ENCODE measurements at places on chromosomes 4 and X. TPM values are rescaled to one million over a fixed set of nuclear protein-coding genes. Genes with fewer than 3 reads are reported as not detected.
A peak's percentile ranks its signal among the peaks of the same experiment; 100 is the strongest.

DNA sequence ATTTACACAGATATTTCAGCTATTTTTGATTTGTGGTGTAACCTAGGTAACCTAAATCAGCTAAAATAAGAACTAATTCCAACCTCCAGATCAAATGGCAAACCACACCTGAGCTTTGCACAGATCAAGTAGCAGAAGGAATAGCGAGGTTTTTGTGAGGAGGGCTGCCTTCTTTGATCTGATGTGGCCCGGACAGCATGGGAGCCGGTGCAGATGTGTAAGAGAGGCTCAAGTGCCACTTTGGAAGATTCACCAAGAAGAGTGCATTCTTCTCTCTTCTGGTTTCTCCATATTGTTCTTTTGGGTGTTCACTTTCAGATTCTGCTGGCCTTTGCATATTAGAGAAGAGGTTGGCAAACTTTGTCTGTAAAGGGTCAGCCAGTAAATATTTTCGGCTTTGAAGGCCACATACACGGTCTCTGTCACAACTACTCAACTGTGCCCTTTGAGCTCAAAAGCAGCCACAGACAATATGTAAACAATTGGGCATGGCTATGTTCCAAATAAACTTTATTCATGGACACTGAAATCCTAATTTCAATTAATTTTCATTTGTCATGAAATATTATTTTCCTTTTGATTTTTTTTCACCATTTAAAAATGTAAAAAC is 78.9 kb upstream of the FAM9C start:
- no peaks in the 10 kb centered on the region for H3K4me1 ChIP-seq
- H3K27me3 ChIP-seq, result no peaks in the 10 kb centered on the region
- H3K27ac ChIP-seq, result no peak overlapping the region
- no peaks in the 10 kb centered on the region for H3K36me3 ChIP-seq
- DNase-seq, result no peak

DNA sequence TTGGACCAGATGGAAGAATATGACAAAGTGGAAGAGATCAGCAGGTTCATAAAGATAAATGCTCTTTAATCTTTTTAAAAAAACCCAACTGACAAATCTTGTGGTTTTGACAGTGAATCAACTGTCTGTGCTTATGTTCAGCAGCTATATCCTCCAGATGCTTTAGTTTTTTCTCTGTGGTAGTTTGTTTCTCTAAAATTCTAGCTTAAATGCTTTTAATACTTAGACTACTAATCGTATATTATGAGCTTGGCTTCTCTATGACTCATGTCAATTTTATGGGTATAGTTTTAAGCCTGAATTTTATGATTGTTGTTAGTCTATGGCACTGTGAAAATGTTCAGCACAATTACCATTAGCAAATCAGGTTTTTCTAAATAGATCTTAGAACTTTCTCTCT is 12.9 kb downstream of the HHIP start:
- no peak for DNase-seq
- no peaks in the 10 kb centered on the region for H3K4me1 ChIP-seq
- H3K27me3 ChIP-seq, result no peaks in the 10 kb centered on the region
- H3K4me3 ChIP-seq, result no peak overlapping the region
- no peaks in the 10 kb centered on the region for H3K36me3 ChIP-seq

- DNase-seq, result no peak
- no peaks in the 10 kb centered on the region for H3K4me1 ChIP-seq
- no peak overlapping the region for H3K4me3 ChIP-seq
- no peak overlapping the region for H3K27ac ChIP-seq
- H3K36me3 ChIP-seq, result no peaks in the 10 kb centered on the region
These were observed 79.1 kb downstream of the CLCN4 start for GRCh38 chrX:10235851-10236250.

DNA sequence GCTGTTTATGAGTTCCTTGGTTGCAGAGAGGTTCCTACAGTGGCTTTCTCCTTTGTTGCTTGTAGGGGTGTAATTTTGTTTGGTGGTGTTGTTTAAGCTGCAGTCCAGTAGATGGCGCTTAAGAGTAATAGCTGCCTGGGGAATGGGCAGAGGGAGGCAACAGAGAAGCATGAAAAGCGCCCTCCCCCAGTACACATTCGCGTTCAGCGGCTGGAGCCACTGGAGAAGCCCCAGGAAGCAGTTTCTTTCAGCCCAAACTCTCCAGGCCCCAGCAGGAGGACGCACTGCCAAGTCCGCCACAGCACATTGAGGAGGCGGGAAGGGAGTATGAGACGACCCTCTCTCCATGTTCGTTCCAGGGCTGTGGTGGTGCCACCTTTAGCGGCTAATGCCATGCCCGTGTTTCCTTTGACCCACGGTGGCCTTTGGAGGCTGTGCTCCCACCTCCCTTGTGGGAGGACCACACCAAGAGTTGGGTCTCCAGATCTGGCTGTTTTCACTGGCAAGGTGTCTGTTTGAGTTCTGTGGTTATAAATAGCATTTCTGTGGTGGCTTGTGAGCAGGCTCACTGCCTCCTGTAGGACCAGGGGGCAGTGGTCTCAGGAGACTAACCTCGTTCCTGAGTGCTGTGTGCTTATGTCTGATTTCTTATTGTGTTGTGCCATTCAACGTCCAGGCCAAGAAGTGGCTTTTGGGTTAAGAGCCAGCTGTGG is 252.3 kb downstream of the ARHGAP10 start:
- DNase-seq, result peak; percentile 51
- H3K27me3 ChIP-seq, result no peaks in the 10 kb centered on the region
- peak overlapping the region; percentile 57 for H3K27ac ChIP-seq
- H3K4me3 ChIP-seq, result no peak overlapping the region
- no peaks in the 10 kb centered on the region for H3K36me3 ChIP-seq
- H3K4me1 ChIP-seq, result peaks cover 39% of the 10 kb centered on the region

- no peak for DNase-seq
- no peaks in the 10 kb centered on the region for H3K4me1 ChIP-seq
- H3K27me3 ChIP-seq, result no peaks in the 10 kb centered on the region
- no peaks in the 10 kb centered on the region for H3K36me3 ChIP-seq
These were observed 20.6 kb upstream of the PJA1 start for GRCh38 chrX:69185886-69186285.

DNA sequence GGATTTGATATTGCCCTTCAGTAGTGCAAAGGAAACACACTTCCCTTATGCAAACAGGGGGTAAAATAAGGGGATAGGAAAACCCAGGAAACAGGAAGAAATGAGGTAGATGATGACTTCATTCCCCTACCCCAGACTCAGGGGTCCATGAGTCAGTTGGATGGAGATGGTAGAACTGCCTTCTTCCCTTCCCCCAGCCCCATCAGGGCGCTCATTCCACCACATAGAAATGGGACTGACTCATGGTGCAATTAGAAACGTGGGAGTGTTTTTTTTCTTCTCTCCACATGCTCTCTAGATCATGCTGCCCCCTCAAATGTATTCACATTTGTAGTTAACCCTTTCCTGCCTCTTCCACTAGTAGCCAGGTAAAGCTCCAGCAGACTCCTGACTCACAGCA is 23.1 kb upstream of the ARMCX2 start:
- no peaks in the 10 kb centered on the region for H3K4me1 ChIP-seq
- no peak overlapping the region for H3K4me3 ChIP-seq
- H3K27me3 ChIP-seq, result no peaks in the 10 kb centered on the region
- DNase-seq, result no peak
- no peaks in the 10 kb centered on the region for H3K36me3 ChIP-seq

DNA sequence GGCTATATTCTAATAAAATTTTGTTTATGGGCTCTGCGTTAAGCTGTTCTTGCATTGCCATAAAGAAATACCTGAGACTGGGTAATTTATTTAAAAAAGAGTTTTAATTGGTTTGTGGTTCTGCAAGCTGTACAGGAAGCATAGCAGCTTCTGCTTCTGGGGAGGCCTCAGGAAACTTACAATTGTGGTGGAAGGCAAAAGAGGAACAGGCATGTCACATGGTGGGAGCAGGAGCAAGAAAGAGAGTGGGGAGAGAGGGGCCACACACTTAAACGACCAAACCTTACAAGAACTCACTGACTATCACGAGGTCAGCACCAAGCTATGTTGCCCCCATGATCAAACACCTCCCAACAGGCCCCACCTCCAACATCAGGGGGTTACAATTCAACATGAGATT is 74.0 kb downstream of the FHDC1 start:
- no peak for DNase-seq
- no peak overlapping the region for H3K27ac ChIP-seq
- H3K4me1 ChIP-seq, result no peaks in the 10 kb centered on the region
- no peak overlapping the region for H3K4me3 ChIP-seq
- no peaks in the 10 kb centered on the region for H3K36me3 ChIP-seq
- H3K27me3 ChIP-seq, result no peaks in the 10 kb centered on the region

DNA sequence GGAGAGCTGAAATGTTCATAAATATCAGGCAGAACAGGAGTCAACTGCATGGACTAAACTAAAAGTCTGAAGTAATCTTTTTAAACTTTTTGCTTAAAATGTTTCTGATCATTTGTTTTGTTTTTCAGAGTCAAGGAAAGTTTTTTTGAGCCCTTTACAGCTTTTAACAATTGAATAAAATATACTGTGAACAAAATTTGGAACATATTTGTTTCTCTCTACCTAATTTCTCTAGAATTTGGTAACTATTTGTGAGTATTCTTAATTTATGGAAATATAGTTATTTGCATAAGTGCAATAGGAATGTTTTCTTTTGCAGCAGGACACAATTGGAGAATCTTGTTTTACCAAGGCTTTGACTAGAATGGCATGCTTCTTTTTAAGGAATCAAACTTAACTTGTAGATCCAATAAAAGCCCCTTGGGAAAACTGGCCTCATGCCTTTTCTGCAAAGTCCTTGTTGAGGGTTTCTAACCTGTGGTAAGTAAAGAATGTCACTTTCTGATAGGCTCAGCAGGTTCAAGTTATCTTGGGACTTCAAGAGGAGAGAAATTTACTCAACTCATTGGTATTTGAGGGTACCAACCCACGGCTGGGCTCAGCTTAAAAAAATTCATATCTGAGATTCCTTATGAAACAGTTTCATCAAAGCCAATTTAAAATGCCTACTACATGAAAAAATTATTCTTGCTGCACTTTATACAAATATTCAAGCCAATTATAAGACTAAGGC is 91.5 kb downstream of the UPRT start:
- H3K27ac ChIP-seq, result no peak overlapping the region
- H3K36me3 ChIP-seq, result no peaks in the 10 kb centered on the region
- H3K27me3 ChIP-seq, result no peaks in the 10 kb centered on the region
- H3K4me1 ChIP-seq, result no peaks in the 10 kb centered on the region

The PAGE1 gene
- not detected for total RNA-seq

- H3K4me3 ChIP-seq, result no peak overlapping the region
- DNase-seq, result no peak
- H3K4me1 ChIP-seq, result no peaks in the 10 kb centered on the region
- no peak overlapping the region for H3K27ac ChIP-seq
- H3K27me3 ChIP-seq, result no peaks in the 10 kb centered on the region
- no peaks in the 10 kb centered on the region for H3K36me3 ChIP-seq
These were observed 265.2 kb upstream of the BOD1L1 start for GRCh38 chr4:13892739-13893105.

- no peaks in the 10 kb centered on the region for H3K36me3 ChIP-seq
- no peak overlapping the region for H3K4me3 ChIP-seq
- H3K4me1 ChIP-seq, result peaks cover 11% of the 10 kb centered on the region
- DNase-seq, result no peak
- peaks cover 61% of the 10 kb centered on the region for H3K27me3 ChIP-seq
- no peak overlapping the region for H3K27ac ChIP-seq
These were observed 45.9 kb downstream of the FGFRL1 start for GRCh38 chr4:1057403-1057745.

The LDB2 gene
- 16.1 TPM for total RNA-seq

All from gastrocnemius medialis (tissue), 4 donors.